Stimulated activated CD4-positive, alpha-beta T cell treated with anti-CD3 and anti-CD28 coated beads, Interleukin-15, amount 100 ng/mL, for 1 hour (primary cell): ENCODE measurements at places on chromosomes 6 and 20.

GRCh38 chr20:33431797-33432381 lies 11.7 kb downstream of the SNTA1 start:
- DNase-seq, result no peak

- no peak for DNase-seq
Measured at GRCh38 chr20:46073443-46073842, 16.3 kb downstream of the NCOA5 start.

- DNase-seq, result no peak
Measured at GRCh38 chr6:98056955-98057354, 773.9 kb upstream of the MMS22L start.

DNA sequence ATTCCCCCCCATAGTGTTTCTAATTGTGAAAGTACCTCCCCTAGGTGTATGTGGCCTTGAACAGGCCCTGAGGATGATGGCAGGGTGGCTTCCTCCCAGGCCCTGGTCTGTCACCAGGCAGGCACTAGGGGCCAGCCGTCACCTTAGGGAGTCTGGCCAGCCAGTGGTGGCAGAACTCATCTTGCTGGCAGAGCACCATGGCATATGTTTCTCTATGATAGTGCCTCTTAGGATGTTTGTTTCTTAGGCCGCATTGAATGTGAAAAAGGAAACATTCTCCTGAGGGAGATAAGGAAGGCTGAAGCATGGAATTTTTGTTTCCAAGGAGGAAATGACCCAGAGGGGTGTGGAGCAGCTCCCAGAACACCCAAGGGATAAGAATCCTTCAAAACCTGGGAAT lies 45.2 kb upstream of the KLHL31 start:
- no peak for DNase-seq

GRCh38 chr6:123803504-123804013 lies at the start of gene NKAIN2:
Gene NKAIN2 (plus strand): TSS chr6:123803865.
- no peak for DNase-seq

DNA sequence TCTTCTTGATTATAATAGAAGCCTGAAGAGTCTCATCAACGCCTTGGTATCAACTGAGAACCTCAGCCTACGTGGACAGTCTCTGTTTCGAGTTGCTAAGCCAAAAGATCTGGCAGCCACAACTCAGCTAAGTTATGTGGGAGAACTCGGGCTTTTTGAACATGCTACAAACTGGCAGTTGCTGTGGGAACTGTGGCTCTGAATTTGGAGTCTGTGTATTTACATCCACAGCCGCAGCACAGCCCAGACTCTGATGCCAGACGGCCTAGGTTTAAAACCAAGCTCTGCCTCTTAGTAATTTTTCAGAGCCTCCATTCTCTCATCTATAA lies 35.8 kb downstream of the RIPOR2 start:
- no peak for DNase-seq

DNA sequence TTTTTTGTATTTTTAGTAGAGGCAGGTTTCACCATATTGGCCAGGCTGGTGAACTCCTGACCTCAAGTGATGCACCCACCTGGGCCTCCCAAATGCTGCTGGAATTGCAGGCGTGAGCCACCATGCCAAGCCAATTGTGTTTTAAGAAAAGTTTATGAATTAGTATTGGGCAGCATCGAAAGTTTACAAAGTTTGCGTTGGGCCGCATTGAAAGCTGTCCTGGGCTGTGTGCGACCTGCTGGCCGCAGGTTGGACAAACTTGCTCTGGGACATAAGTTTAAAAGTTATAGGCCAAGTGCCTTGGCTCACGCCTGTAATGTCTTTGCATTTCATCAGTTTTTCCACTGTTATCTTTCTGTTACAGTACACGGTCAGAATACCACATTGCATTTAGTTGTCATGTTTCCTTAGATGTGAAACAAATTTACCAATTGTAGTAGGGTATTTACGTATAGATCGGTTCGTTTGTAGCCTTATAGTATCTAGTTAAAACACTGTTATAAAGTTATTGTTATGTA lies 39.5 kb downstream of the ASXL1 start:
- DNase-seq, result no peak

GRCh38 chr6:154786144-154786868 lies 53.1 kb downstream of the SCAF8 start:
- DNase-seq, result no peak

- no peak for DNase-seq
Measured at GRCh38 chr20:7291946-7292345, 524.5 kb downstream of the BMP2 start.

- DNase-seq, result no peak
Measured at GRCh38 chr6:142756215-142756630, 188.8 kb downstream of the HIVEP2 start.

DNA sequence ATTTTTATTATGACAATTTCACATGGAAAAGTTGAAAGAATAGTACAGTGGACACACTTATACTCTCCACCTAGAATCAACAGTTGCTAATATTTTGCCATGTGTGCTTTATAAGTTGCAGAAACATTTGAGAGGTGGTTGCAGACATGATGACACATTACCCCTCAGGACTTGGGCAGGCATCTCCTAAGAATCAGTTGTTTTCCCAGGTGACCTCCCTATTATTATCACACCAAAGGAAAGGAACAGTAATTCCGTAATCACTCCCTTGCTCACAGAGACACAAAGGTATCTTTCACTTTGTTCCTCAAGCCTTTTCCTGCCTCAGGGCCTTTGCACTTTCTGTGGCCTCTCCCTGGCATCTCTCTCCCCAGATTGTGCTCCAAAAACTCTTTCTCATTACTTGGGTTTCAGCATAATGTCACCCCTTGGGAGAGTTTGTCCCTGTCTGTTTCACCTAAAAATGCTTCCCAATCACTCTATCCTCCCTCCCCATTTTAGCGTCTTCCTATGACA lies 5.9 kb upstream of the SULF2 start:
- no peak for DNase-seq

DNA sequence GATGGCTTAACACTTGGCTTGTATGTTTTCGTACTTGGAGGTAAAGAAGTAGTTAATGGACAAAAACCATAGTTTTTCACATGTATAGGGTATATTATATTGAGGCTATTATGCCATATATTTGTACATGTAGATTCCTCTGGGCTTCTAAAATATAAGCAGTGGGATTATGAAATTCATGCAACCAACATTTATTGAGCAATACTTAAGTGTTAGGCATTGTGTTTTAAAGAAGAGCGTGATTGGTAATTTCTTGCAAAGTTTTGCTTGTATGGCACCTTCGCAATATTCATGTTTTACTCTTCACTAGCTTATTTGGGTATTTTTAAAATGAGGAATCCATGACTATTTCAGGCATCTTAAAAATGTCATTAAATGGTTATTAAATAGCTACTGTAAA lies 2.5 kb downstream of the TULP4 start:
- DNase-seq, result no peak

DNA sequence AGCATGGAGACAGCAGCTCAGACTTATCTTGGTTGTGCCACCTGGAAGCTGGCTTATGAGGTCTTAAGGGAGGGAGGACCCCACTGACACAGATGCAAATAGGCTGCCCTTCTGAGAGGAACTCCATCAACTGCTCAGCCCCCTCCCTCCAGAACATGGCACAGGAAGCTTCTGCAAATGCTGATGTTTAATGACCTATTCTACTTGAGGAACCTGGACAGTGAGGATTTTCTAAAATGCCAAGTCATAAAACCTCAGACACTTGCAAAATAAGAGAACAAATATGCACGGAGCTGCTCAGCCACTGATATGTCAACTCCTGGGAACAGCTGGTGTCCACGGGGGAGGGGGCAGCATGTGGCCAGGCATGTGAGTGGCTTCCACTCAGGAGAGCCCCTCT lies 3.5 kb downstream of the CST9 start:
- DNase-seq, result no peak

GRCh38 chr20:39812116-39812515 lies 850.0 kb downstream of the DHX35 start:
- no peak for DNase-seq

- DNase-seq, result no peak
Measured at GRCh38 chr20:59822291-59823029, 111.0 kb downstream of the SYCP2 start.

DNA sequence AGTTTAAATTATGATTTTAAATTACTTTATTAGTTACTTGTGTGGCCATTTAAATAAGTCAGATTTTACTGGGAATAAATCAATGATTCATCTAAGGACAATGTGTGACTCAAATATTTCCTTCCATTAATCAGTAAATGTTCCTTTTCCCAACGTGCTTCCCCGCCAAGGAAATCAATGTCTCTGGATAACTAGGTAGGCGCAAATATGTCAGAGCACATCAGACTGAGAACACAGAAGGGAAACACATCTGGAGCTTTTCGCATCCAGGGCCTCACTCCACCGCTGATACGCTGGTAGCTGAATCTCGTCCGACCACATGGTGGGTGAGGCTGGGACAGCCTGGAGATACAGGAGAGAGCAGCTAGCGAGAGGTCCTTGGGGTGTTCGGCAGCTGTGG lies 56.4 kb upstream of the RPS6KA2 start:
- no peak for DNase-seq

- peak; percentile 65 for DNase-seq
Measured at GRCh38 chr6:30828027-30828962, 56.0 kb upstream of the DDR1 start.

DNA sequence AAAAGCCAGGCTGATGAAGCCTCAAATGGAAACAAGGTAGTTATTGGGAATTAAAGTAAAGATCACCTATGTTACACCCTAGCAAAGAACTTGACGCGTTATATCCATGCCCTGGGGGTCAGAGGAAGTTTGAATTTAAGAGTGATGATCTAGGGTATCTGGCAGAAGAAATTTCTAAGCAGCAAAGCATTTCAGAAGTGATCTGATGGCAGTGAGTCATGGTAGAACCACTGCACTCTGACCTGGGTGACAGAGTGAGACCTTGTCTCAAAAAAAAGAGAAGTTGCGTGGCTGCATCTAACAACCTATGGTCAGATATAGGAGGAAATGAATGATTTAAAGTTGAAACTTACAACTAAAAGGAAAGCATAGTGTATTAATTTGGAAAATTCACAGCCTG lies 45.2 kb downstream of the SCP2D1 start:
- no peak for DNase-seq

DNA sequence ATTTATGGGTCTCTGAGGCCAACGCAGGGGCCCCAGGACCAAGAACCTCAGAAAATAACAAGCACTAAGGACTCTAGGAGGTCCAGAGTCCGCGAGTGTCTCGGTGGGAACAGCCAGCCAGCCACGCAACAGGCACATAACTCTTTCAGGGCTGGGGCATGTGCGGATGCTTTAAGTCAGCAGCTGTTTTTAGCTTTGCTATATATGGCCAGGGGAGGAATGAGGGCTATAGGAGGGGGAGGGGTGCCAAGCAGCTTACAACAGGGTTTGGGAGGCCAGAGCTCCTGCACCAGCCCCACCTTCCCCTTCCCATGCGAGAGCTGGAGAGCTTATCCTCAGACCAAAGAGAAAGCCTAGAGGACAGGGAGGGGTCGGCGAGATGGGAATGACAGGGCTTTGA lies 6.2 kb downstream of the JPH2 start:
- no peak for DNase-seq

DNA sequence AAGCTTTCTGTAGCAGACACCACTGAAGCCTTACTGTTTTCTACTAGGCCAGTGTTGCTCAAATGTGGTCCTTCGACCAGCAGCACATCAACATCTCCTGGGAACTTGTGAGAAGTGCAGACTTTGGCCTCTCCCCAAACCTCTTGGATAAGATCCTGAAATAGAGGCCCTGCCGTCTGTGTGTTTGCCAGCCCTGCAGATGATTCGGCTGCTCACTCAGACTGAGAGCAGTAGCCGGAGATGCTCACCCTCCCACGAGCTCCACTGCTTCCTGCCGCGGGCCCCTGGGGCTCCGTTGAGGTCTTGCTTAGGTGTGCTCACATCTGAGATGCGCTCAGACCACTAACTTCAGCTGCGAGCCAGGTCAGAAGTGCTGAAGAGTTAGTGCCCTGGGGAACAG lies 129.5 kb upstream of the SSTR4 start:
- DNase-seq, result no peak

GRCh38 chr20:1373614-1374013 lies 19.2 kb downstream of the FKBP1A start:
- no peak for DNase-seq

DNA sequence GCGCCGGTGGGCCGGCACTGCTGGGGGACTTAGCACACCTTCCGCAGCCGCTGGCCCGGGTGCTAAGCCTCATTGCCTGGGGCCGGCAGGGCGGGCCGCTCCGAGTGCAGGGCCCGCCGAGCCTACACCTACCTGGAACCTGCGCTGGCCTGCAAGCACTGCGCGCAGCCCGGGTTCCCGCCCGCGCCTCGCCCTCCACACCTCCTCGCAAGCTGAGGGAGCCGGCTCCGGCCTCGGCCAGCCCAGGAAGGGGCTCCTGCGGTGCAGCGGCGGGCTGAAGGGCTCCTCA lies 10.7 kb upstream of the MPC1 start:
- no peak for DNase-seq

- DNase-seq, result peak; percentile 36
Measured at GRCh38 chr6:27312146-27312949, at the start of gene POM121L2. Gene POM121L2 (minus strand): TSS chr6:27312273. CDS start chr6:27312170, 103 bp downstream.

DNA sequence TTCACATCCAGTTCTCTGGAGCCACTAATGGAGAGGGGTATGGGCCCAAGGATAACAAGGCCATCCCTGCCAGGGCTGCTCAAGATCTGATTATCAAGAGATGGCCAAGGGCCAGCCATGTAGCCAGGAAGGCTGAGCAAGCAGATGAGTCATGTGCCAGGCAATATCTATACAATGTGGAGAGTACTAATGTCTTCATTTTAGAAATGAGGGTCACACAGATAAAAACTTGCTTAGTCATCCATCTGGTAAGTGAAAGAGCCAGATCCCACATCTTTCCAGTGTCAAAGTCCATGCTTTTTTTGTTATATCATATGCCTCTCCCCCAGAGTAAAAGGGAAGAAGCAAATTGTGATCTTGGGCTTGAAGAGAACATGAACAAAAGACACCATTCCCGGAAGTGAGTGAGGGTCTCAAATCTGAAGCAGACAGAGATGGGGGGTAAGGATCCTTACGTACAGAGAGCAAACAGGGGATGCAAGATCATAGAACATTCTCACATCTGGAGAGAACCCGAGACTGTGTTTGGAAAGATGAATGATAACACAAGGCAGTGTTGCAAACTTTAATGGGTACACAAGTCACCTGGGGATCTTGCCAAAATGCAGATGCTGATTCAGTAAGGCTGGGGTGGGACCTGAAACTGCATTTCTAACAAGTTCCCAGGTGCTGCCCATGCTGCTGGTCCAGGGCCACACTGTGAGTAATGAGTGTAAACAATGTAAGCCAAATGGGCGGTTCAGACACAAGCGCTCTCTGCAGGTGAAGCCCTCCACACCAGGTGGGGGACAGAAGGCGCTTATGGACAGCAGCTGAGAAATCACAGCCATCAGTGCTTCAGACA lies 20.0 kb upstream of the GSTA3 start:
- DNase-seq, result no peak

DNA sequence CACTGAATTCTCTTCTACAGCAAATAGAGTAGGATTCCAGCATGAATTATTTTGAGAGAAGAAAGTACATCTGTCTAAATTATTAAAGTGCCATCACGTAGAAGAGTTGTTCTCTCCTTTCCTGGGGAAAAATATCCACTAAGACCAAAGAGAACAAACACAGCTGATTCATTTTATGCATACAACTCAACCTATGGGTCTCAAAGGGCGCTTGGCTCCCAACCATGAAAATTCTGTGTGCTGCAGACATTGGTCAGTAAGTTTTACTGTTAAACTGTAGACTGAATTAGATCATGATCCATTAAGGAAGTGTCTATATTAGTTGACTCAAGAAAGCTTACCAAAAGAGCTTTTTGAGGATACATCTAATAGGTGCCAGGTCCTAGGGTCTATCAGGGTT lies 83.5 kb downstream of the FRK start:
- DNase-seq, result no peak
